ENCODE measurements at places on chromosomes 3 and 15.

DNA sequence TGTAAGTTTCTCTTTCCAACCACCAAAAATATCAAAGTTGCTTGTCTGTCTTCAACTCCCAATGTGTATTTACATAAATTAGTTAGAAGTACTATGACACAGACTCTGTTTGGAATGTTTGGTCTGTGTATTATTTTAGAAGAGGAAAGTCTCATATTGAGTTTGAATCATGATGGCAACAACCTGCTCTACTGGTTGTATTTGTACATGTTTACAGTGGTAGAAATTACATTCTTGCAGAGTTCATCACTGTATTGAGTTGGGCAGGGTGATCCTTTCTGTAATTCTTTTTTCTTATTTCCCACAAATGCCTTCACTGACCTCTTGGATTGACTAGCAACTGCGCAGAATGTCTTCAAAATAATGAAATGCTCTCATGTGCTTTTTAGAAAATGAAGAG, 149.6 kb downstream of the CHL1 start:
- DNase-seq: no peak

DNA sequence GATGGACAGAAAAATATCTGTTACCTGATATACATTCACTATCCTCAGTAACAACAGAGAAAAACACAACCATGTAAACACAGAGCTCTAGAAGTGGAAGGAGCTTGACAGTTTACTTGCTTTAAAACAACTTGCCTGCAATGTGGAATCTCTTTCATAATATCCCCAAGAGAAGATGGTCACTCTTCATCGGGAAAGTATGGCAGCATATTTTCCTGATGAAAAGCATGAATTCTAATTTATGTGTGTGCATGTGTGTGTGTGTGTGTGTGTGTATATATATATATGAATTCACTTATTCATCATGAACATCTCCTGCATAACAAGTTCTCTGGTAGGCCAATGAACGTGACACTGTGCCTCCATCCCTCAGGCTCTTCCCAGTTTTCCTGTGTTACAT, 81.2 kb downstream of the EFL1 start:
- DNase-seq: no peak

- peak; percentile 73 for DNase-seq
Measured at GRCh38 chr3:98731720-98732285, 31.3 kb upstream of the ST3GAL6 start.

GRCh38 chr3:48648188-48648850, 13.1 kb upstream of the SLC26A6 start:
- DNase-seq: no peak

DNA sequence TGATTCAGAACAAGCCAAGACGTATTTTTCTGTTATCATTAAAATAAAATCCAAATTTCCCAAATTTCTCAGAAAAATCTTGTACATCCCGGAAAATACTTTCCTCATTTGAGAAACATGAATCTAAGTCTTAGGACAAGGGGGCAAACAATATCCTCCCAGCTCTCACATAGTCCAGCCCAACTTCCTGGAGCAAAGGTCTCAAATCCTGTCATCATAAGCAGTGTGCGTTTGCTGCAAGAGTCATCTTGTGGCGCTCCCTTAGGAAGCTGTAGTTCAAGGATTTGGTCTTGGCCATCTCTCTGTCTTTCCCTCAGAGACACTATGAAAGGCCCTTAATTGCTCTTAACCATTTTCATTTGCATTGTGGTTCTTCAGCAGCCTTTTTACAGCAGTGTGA, 57.5 kb upstream of the GSK3B start:
- no peak for DNase-seq

GRCh38 chr3:18716821-18717220, 291.7 kb upstream of the SATB1 start:
- no peak for DNase-seq

DNA sequence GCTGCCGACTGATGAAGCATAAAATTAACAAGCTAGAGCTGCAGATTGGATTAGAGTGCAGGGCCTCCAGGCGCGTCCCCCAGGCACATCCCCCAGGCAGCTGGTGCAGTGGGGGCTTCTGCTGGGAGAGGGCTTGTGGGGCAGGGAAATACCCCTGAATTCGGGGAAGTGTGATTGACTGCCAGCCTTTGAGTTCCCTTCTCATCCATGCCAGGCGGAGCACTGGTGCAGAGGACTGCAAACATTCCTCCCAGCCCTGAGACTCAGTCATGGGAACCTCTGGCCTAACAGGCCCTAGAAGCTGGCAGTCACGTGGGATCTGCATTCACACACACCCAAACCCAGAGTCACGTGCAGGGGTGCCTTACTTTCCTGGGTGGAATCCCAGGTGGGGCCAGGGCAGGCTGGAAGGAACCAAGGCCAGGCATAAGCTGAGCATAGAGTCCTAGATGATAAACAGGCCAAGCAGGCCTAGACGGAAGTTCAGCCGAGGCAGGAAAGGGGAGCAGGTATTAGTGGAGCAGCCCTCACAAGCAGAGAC, 46.2 kb upstream of the SEC22A start:
- DNase-seq: no peak

DNA sequence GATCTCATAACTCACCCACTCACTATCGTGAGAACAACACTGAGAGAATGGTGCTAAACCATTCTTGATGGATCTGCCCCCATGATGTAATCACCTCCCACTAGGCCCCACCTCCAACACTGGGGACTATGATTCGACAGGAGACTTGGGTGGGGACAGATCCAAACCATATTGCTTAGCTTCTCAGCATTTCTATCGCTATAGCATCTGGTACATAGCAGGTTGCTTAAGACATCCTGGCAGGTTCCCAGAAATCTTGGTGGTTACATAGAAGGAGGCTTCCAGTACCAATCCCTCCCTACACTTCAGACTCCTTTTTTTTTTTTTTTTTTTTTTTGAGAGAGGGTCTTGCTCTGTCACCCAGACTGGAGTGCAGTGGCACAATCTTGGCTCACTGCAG, 487.8 kb downstream of the EDEM1 start:
- no peak for DNase-seq

- DNase-seq: no peak
Measured at GRCh38 chr15:64466408-64467141, 6.2 kb downstream of the ZNF609 start.

DNA sequence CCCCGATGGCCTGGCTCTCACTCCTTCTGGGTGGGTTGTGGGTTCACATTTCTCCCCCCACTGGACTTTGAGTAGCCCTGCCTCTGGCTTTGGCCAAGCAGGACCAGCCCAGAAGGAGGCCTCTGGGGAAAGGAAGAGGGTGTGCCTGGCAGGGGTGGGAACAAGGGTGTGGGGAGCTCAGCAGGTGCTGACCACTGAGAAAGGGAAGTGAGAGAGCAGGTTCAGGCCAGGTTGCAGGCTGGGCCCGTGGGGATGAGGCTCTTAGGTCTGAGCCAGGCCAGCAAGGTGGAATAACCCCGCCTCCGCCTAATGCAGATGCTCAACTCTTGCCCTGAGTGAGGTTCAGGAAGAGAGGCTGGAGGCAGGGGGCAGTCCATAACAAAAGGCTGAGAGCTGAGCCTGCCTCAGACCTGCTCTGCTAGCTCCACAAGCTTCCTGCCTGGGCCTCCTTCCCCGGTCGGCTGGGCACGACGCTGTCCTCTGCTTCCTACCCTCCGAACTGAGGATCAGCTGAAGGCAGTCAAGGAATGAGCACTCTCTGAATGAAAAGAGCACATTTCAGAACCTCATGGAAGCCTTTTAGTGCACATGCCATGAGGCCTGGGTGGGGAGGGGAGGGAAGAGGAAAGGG, 82.7 kb downstream of the TLE3 start:
- DNase-seq: no peak

GRCh38 chr3:34956511-34956910, 682.8 kb upstream of the ARPP21 start:
- DNase-seq: no peak

- DNase-seq: no peak
Measured at GRCh38 chr3:192482809-192483208, 244.5 kb downstream of the FGF12 start.

DNA sequence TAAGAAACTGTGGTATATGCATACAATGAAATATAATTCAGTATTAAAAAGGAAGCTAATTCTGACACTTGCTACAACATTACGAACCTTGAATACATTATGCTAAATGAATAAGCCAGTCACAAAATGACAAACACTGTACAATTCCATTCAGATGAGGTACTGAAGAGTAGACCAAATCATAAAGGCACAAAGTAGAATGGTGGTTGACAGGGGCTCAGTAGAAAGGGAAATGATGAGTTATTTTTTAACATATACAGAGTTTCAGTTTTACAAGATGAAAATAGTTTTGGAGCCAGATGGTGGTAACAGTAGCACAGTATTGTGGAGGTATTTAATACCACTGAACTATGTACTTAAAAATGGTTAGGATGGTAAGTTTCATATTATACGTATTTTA, 254.6 kb upstream of the RBMS3 start:
- no peak for DNase-seq

GRCh38 chr3:10674578-10674977, 141.4 kb upstream of the SLC6A11 start:
- DNase-seq: no peak

DNA sequence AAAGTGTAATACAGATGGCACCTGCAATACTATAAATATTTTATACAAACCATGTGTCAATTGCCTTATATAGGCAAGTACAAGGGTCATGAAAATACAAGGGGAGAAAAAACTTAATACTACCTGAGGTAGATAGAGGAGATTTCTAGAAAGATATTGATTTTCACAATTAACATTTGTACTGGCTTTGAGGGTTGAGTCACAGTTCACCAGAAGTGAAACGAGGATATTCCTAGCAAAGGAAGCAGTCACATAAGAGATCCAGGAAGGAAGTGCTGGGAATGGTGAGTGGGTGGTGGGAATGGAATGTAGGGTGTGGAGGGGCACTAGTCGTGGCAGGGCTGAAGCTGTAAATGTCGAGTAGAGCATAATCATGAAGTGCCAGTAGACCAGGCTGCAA, 108.7 kb downstream of the P2RY1 start:
- no peak for DNase-seq

DNA sequence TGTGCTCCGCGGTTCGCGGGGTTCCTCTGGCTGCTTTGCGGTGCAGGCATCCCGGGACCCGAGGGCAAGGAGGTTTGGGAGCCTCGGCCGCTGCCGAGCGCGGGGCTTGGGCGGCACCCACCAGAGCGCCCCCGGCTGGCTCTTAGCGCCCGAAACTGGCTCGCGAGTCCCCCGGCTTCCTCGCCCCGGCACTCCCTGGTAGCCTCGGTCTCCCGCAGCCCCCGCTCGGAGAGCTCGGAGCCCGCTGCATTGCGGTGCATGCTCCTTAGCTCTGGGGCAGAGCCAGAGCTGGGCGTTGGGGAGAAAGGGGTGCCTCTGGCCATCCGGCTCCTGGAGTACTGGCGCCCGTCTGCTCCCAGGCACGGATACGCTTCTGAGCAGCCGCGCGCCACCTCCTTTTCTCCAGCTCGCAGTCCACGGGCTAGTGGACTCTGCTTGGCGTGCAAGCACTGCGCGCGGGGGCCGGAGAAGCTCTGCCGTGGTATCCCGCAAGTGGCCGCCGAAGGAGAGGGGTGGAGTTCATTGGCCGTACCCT, 753 bp downstream of the EPHB1 start:
- DNase-seq: no peak

GRCh38 chr15:99343881-99344551, 92.7 kb downstream of the LRRC28 start:
- DNase-seq: no peak

GRCh38 chr15:79076661-79077060, 13.9 kb downstream of the RASGRF1 start:
- DNase-seq: no peak

GRCh38 chr3:71984843-71985613, 200.1 kb upstream of the PROK2 start:
- no peak for DNase-seq

DNA sequence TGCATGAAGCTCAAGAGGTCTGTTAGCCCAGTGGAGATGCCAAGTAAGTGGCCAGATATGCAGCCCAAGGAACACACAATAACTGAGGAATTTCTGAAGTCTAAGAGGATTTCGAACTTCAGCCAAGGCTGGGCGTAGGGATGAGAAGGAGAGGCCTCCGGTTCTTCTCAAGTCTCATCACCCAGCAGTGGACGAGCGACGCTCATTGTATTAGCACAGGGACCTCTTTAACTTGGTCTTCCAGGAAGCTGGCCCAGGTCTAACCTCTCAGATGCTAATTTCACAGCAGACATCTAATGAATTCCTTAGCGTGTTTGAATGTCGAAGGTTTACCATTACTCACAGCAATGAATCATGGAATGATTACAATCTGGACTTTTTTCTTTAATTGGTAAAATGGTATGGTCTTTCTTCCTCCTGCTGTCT, 85.0 kb downstream of the HES1 start:
- DNase-seq: no peak

DNA sequence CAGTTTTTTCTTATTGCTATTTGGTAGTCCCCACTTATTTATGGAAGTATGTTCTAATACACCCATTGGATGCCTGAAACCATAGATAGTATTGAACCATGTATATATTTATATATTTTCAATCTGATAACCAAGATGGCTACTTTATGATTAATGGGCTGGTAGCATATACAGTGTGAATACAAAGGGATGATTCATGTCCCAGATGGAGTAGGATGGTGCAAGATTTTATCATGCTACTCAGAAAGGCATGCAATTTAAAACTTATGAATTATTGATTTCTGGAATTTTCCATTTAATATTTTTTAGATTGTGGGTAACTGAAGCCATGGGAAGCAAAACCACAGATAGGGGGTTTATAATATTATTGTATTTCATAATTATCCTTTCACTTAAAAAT, 35.2 kb downstream of the AP4E1 start:
- DNase-seq: no peak

GRCh38 chr3:36393563-36393962, 13.3 kb downstream of the STAC start:
- DNase-seq: no peak

- no peak for DNase-seq
Measured at GRCh38 chr3:181726351-181727330, 14.9 kb downstream of the SOX2 start.

GRCh38 chr3:56812754-56813652, 11.3 kb upstream of the ARHGEF3 start:
- DNase-seq: no peak

- no peak for DNase-seq
Measured at GRCh38 chr15:95793231-95793630, 537.3 kb upstream of the NR2F2 start.

GRCh38 chr3:5092018-5092417, 30.1 kb upstream of the ARL8B start:
- peak; percentile 35 for DNase-seq

DNA sequence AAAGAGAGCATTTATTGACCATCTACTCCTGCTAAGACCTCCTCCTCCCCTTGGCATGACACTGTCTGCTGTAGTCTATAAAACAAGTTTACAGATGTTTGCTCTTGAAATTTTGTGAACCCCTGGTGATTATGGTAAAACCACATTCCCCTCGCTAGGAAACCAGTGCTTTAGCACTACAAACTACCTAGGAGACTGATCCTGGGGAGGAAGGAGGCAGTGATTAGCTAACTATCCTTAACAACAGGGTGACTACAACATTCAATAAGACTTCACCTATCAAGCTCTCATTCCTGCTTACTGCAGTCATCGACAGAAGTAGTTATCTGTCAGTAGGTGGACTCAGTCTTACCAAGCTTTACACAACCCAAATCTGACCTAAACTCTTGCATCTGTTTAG, 371.3 kb downstream of the TUSC7 start:
- DNase-seq: no peak

All from HepG2 (cell line).